Activated T-helper 2 cell treated with anti-CD3 and anti-CD28 coated beads, Interferon-gamma antibody, Interleukin-2, Interleukin-4, amounts not matched to agents 10 μg/mL and 5 μg/mL and 100 μg/mL, durations not matched to agents 14 hours and 24 hours and 36 hours (primary cell): ENCODE measurements at places on chromosomes 13 and 19. TPM values are rescaled to one million over a fixed set of nuclear protein-coding genes. Genes with fewer than 3 reads are reported as not detected.

DNA sequence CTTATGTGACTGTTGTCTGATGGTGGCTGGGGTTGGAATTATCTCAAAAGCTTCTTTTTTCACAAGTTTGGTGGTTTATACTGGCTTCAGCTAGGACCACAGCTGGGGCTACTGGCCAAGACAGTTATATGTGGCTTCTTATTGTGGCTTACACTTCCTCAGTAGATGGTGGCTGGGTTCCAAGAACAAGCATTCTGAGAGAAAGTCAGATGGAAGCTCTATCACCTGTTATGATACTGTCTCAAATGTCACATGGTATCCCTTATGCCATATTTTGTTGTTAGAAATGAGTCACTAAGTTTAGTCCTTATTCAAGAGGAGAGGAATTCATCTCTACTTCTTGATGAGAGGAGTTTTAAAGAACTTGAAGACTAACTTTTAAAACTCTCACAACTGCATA lies 41.6 kb downstream of the NDFIP2 start:
- H3K36me3 ChIP-seq: peaks cover 50% of the 10 kb centered on the region
- H3K4me1 ChIP-seq: peaks cover 39% of the 10 kb centered on the region
- no peaks in the 10 kb centered on the region for H3K27me3 ChIP-seq

Gene MBD3L2
- total RNA-seq: not detected in 2 replicates

- no peak for DNase-seq
- H3K4me1 ChIP-seq: no peaks in the 10 kb centered on the region
- H3K4me3 ChIP-seq: no peak overlapping the region
- no peaks in the 10 kb centered on the region for H3K36me3 ChIP-seq
Measured at GRCh38 chr13:80462037-80462436, 121.1 kb upstream of the SPRY2 start.

- no peak overlapping the region for H3K27ac ChIP-seq
- H3K27me3 ChIP-seq: peaks cover 31% of the 10 kb centered on the region
- H3K4me1 ChIP-seq: no peaks in the 10 kb centered on the region
Measured at GRCh38 chr13:101415358-101416174, 742 bp downstream of the NALCN start.

- no peaks in the 10 kb centered on the region for H3K4me1 ChIP-seq
- DNase-seq: no peak
- H3K36me3 ChIP-seq: peaks cover 7% of the 10 kb centered on the region
- no peak overlapping the region for H3K27ac ChIP-seq
Measured at GRCh38 chr13:113996912-113997745, 23.3 kb upstream of the C13orf46 start.

DNA sequence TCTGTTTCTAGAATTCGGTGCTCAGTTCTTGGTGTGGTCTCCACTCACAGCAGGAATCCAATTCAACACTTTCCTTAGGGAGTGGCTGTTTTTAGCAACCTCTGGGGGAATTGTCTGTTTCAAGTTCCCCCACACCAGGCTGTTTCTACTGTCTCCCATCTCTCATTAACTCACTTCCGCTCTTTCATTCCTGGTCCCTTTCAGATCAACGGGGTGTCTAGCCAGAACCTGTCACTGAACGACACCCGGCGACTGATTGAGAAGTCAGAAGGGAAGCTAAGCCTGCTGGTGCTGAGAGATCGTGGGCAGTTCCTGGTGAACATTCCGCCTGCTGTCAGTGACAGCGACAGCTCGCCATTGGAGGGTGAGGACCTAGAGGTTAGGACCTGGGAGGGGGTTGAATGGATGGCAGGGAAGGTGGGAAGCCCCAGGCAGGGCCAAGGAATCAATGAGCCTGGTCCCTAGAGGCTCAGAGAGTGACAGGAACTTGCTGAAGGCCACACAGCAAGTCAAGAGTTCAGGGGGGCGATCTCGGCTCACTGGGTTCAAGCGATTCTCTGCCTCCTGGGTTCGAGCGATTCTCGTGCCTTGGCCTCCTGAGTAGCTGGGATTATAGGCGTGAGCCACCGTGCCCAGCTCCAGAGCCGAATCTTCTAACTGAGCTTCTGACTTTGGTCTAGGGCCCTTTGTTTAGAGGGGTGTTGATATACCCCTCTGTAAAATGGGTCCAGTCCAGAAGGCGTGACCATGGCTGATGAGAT lies 25.5 kb downstream of the TJP3 start:
- no peaks in the 10 kb centered on the region for H3K27me3 ChIP-seq
- H3K27ac ChIP-seq: no peak overlapping the region
- H3K4me1 ChIP-seq: peaks cover 10% of the 10 kb centered on the region
- H3K36me3 ChIP-seq: no peaks in the 10 kb centered on the region
- no peak overlapping the region for H3K4me3 ChIP-seq

Gene AKAP8
- total RNA-seq: 56.0 and 62.1 TPM in 2 replicates

DNA sequence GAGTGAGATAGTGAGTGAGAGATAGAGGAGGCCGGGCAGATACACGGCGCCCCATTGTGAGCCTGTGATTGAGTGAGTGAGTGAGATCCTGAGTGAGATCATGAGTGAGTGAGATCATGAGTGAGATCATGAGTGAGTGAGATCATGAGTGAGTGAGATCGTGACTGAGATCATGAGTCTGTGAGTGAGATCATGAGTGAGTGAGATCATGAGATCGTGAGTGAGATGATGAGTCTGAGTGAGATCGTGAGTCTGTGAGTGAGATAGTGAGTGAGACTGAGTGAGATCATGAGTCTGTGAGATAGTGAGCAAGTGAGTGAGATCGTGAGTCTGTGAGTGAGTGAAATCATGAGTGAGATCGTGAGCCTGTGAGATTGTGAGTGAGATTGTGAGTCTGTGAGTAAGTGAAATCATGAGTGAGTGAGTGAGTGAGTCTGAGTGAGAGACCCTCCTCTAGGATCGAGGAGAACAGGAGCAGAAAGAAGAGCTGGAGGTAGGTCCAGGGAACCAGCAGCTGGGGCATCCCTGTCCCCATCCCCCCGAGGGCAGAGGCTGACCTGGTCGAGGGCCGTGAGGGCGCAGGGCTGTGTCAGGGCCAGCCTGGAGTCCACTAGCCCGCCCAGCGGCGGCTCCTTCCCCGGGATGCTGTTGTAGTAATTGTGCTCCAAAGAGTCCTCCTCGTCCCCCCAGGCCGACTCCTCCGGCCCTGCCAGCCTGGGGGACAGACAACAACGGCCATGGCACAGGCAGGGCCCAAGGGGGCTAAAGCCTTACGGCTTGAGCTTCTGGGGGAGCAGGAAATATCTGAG lies 25.4 kb upstream of the C2CD4C start:
- no peaks in the 10 kb centered on the region for H3K36me3 ChIP-seq
- DNase-seq: no peak
- H3K4me3 ChIP-seq: no peak overlapping the region
- H3K4me1 ChIP-seq: no peaks in the 10 kb centered on the region
- no peak overlapping the region for H3K27ac ChIP-seq

GRCh38 chr13:109730812-109731335 lies 55.5 kb downstream of the IRS2 start:
- H3K27me3 ChIP-seq: peaks cover 6% of the 10 kb centered on the region
- H3K4me3 ChIP-seq: no peak overlapping the region
- H3K27ac ChIP-seq: no peak overlapping the region
- DNase-seq: no peak

Gene ZNF99
- not detected in 2 replicates for total RNA-seq

DNA sequence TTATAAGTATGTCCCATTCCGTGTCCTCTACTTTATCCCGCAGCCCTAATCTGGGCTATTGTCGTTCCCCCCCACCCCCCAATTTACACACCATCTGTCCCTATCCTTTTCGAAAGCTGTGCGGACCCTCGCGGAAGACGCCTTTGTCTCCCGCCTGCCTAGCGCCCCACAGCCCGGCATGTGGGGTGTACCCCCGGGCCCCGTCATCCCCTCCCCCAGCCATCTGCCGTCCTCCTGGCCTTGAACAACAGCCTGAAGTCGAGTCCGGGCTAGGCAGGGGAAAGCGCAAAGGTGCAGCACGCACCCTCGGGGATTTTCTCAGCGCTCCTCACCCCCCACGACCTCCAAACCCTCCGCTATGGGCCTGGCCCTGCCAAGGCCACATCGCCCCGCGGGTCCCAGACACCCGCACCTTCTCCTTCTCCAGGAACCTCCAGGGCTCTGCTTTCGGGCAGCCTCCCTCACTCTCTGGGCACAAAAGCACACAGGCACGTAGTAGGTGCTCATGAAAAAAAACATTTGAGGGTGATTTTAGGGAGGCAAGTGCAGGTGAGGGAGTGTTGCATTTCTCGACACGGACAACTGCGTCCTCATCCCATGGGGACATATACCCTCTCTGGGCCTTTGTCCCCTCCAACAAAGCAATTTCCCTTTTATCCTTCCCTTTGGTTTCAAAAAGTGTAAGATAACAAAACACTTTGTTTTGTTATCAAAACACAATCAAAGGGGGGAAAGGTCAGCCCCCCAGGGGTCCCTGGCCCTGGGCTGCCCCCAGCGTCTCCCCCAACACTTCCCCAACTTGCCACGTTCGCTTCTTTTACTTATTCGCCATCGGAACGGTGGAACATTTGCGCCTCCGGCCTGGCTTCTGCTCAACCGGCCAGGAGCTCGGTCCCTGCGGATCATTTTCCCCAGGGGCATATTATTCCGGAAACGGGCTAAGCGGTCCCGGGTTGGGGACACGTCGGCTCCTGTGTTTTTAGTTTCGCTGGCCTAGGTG lies 16.4 kb downstream of the CCDC124 start:
- peaks cover 2% of the 10 kb centered on the region for H3K36me3 ChIP-seq
- peaks cover 45% of the 10 kb centered on the region for H3K27me3 ChIP-seq
- DNase-seq: no peak
- H3K27ac ChIP-seq: peak overlapping the region; percentile 40
- peak overlapping the region; percentile 75 for H3K4me3 ChIP-seq

DNA sequence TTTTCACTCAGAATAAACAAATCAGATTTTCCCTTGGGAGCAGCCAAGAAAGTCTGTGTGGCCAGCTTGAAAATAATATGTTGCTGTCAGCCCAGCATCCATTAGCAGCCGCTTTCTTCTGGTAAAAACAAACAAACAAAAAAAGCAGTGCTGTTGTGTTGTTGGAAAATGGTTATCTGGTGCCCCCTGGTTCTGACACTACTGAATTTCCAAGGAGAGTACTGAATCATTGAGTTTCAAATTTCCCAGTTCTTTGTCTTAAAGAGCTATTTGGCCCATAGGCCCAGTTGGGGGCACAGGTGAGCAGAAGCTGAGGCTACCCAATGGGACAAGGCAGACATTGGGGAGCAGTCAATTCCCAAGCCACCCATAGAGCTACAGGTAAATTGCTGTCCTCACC lies 995.9 kb downstream of the UQCRFS1 start:
- no peak for DNase-seq
- no peaks in the 10 kb centered on the region for H3K4me1 ChIP-seq
- H3K4me3 ChIP-seq: no peak overlapping the region
- no peak overlapping the region for H3K27ac ChIP-seq
- H3K27me3 ChIP-seq: no peaks in the 10 kb centered on the region

Gene TBXA2R
- 0.09 and 0.14 TPM in 2 replicates for total RNA-seq

Gene LILRB3
- 0.64 TPM in 1 of 2 replicates, not detected in the other for total RNA-seq

DNA sequence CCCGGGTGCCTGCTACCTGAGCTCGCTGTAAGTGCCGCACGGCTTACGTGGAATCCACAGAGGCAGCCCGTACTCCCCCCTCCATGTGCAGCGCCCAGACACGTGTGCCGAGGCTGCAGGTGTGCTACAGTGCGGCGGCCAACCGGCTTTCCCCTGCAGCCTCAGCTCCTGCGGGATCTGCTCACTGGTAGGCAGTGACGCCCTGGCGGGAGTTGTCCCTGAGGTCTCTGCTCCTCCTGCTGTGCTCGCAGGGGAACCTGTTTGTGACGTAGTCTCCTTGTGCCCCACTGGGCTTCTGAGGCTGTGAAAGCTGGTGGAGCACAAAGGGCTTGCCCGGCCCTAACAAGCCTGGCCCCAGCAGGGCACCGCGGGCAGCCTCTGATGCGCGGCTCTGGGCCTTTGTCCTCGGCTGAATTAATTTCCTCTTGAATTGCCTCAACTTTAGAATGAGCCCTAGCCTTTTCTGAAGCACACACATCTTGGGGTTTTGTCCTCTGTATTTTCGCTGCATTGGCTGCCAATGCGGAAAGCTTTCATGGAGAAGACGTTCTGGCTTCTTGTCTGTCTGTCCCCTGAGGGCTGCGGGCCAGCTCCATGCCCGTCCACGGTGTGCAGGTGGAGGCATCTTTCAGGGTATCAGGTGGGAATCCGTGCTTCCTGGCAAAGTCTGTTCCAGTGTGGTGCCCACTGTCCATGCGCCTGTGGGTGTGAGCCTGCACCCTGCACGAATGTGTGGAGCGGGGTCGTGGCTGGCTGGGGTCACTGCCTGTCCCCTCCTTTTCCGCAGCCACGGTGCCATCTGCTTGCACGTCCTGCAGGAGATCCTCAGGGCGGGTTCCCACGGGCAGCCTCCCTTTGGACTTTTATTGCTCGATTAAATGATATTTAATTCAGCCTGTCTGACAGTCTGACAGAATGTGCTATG lies 77.3 kb upstream of the MCF2L start:
- peaks cover 25% of the 10 kb centered on the region for H3K27me3 ChIP-seq
- H3K4me3 ChIP-seq: no peak overlapping the region
- H3K27ac ChIP-seq: no peak overlapping the region

- H3K27me3 ChIP-seq: no peaks in the 10 kb centered on the region
- no peak overlapping the region for H3K27ac ChIP-seq
- DNase-seq: no peak
Measured at GRCh38 chr13:55000043-55000442, 1971.4 kb downstream of the OLFM4 start.
